ENCODE measurements at places on chromosomes 16 and 17.
A peak's percentile ranks its signal among the peaks of the same experiment; 100 is the strongest.

GRCh38 chr17:57438066-57438731 is 181.9 kb downstream of the MSI2 start:
- peak; percentile 20 for DNase-seq

GRCh38 chr17:16935786-16936185 is 36.1 kb downstream of the TNFRSF13B start:
- no peak for DNase-seq

DNA sequence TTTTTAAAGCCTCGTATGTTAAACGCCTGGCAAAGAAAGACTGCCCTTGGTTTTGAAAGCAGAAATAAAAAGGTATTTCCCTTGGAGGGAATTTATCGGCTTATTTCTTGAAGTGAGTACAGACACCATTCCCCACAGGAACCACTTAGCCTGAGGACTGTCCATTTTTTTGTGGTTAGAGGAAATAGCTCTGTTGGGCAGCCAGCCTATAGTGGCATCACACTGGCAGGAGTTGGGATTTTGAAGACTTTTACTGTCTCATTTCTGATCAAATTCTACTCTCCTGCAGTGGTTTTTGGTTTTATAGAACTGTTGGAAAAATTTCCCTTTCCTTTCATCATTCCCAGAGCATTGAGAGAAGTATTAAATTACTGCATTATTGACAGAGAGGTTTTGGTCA is 34.1 kb upstream of the CDC6 start:
- DNase-seq = no peak

DNA sequence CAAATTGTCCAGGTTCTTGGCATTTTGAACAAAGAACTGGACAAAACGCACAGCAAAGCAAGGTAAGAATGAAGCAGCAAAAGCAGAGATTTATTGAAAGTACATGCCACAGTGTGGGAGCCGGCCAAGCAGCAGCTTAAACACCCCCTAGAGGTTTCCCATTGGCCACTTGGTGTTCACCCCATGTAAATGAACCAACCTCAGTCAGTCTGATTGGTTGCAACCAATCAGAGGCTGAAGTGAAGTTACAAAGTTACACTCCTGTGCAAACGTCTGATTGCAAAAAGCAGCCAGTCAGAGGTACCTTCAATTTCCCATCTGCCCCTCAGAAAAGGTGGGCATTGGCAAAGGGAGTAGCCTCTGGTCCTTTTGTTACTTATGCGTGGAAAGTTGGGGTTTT is 8.8 kb upstream of the ZNF263 start:
- no peak for DNase-seq
